ENCODE measurements at places on chromosomes 7 and 10. TPM values are rescaled to one million over a fixed set of nuclear protein-coding genes. Genes with fewer than 3 reads are reported as not detected.

The COL28A1 gene
- total RNA-seq = 0.14 TPM

- DNase-seq = no peak
These were observed 430.6 kb downstream of the RPS24 start for GRCh38 chr10:78464118-78464855.

GRCh38 chr10:115953281-115953680, 319.7 kb downstream of the GFRA1 start:
- DNase-seq = no peak

GRCh38 chr7:481219-481930, 38.3 kb downstream of the PDGFA start:
- no peak for DNase-seq

DNA sequence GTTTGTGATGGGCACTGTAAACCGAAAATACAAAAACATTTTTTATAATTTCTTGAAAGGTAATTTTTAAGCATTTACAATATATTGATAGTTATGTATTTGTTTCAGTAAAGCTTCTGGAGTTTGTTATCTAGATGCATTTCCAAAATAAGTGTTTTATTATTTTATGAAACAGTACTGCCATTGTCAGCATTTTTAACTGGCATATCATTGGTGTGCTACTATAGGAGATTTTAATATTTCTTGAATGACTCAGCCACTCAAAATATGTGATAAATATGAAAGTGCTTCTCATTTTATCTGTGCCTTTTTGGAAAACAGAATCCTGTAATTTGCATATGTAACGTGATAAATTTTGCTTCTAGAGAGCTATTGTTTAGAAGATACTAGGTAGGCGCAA, 97.9 kb downstream of the ANKIB1 start:
- DNase-seq = no peak

DNA sequence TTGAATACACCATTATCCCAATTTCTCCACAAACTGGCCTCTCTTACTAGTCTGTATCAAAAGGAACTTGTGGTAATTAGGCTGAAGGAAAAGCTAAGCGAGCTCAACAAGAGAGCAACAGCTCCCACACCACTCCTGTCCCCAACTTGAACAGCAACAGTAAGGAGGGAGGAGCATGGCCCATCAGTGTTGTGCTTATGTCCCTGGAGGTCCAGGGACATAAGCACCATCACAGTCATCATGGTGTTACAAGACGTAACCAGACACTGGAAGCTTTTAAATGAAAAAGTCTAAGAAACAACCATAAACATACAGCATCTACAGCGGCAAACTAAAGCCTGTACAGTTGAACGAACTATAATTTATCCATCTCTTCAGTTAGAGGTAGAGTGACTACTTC, 989 bp downstream of the ERLIN1 start:
- DNase-seq = no peak

GRCh38 chr10:49834976-49835375, 72.9 kb upstream of the OGDHL start:
- DNase-seq = no peak

All from kidney epithelial cell (primary cell).